Stimulated activated CD4-positive, alpha-beta T cell treated with anti-CD3 and anti-CD28 coated beads, Interleukin-15, amount 100 ng/mL, for 24 hours (primary cell): ENCODE measurements at places on chromosomes 6 and 20.

DNA sequence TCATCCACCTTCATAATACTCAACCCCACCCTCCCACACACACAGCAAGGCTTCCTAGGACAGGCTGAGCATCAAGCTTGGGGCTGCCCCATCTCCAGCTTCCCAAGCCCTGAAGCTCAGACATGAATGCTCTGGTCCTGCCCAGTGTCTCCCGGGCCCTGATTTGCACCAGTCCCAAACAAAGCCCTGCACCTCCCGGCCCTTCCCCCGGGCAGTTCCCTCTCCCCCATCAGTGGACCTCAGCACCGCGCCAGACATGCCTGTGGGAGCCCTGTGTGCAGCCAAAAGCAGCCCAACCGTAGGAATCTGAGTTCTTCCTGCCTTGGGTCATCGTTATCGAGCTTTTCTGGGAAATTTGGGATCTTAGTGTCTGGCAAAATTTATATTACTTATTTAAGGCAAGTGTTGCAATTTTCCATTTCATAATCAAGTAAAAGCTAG lies 63.5 kb downstream of the THBS2 start:
- DNase-seq, result no peak

DNA sequence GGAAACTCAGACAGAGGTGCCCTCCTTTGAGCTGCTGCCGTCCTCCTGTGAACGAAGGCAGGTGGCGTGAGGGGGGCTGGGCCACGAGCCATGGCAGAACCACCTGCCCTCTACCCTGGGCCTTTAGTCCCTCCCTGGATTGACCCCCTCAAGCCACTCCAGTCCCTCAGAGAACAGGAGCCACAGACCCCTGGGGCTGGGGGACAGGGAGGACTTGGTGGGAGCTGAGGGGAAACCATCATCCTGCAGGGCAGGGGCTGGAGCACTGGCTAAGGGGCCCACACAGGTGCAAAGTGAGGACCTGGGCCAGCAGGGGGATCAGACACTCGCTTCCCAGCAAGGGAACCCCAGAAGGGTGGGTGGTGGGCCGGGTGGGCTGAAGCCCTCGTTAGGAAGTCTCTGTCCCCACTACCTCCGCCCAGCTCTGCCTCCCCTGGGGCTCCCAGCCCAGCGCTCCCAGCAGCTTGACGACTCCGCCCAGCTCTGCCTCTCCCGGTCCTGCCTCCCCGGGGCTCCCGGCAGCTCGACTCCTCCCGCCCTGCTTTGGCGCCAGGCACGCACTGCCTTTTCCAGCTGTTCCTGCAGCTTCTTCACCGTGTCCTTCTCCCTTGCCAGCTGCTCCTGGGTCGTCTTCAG lies 44.4 kb downstream of the DSTN start:
- DNase-seq, result no peak

DNA sequence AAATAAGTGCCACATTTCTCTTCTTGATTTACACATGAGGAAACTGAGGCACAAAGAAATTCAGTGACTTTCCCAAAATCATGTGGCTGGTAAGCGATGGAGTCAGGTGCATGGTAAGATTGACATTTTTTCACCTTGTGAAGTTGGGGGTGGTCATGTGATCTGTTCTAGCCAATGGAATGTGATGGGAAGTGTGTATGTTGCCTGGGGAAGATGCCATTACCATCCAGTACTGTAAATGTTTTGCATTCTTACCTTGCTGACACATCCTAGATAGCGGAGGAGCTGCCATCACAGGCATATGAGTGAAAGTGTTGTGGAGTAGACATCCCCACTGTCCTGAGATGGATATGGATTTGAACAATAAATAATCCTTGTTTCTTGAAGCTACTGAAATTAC lies 499.6 kb upstream of the SULF2 start:
- DNase-seq, result no peak

DNA sequence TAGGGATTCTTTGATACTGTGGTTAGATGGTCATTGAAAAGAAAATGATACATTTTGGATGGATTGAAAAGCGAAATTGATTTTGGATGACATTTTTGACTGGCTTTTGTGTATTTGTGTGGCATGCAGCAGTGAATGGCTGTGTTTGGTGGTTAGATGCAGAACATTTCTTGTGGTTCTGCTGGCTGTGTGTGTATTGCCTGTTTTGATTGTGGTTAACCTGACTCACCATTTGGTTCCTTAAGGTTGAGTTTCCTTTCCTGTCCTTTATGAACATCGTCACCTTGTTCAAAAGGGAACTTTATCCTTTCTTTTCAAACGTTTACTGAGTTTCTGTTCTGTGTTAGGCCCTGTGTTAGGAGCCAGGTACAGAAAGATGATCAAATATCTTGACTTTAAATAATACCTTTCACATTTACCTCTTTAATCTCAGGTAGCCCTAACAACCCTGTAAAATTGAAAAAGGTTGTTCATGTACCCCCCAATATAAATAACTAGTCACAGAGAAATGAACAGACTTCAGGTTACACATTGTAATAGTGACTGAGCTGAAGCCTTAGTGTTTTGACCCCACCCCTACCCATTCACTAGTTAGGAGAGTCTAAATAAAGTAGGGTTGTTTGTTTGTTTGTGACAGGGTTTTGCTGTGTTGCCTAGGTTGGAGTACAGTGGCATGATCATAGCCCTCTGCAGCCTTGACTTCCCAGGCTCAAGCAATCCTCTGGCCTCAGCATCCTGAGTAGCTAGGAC lies 23.8 kb downstream of the ANKS1A start:
- peak; percentile 47 for DNase-seq

GRCh38 chr20:407133-407952 lies 756 bp upstream of the RBCK1 start:
- peak; percentile 80 for DNase-seq

DNA sequence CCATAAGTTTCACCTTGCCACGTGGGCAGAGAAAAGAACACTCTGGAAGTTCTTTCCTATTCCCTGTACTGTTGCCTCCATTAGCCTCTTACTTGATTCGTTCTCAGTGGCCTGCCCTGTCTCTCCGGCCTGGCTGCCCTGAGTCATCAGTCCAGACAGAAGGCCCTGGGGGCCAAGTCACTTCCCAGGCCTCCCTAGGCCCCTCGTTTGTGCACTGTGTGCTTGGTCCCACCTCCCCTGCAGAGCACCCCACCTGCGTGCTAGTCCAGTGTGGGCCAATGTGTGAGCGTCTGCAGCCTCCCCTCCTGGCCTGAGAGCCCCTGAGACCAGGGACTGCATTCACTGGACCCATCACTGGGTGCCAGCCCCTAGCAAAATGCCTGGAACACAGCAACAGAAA lies 191.2 kb upstream of the RREB1 start:
- no peak for DNase-seq
